ENCODE measurements at places on chromosomes 16 and 17. TPM values are rescaled to one million over a fixed set of nuclear protein-coding genes. Genes with fewer than 3 reads are reported as not detected.

The NPIPA2 gene
- 2.8 TPM for total RNA-seq

The ITGAX gene
- total RNA-seq: 1.6 TPM

- peak; percentile 89 for DNase-seq
Measured at GRCh38 chr17:27315322-27315721, 21.4 kb downstream of the WSB1 start.

DNA sequence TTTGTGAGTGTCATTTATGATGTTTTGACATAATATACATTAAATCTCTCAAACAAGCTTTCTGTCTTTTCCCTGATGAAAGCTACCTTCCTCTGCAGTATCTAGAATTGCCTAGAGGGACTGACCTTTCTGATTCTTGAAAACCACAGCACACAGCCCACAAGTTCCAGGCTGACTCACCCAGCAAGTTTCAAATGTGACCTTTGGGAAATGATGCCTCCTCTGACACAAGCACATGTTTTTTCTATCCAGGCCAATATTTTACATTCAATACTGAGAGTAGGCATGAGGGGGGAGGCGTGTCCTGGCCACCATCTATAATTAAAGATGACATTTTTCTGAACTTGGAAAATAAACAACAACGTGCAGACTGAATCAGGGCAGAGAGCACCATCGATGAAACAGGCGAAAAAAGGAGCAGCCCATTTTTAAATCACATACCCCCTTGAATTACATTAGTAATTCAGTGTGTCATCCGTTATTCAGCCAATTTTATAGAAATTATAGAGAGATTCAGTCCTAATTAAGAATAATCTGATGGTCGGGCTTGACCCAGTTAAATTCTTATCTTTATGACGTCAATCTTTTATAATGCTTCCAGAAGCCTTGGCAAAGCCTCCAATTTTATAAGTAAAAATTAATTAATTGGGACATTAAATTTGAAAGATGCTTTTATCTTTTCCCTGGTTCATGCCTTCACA is 292.6 kb upstream of the CDH11 start:
- no peak for DNase-seq

- DNase-seq: no peak
Measured at GRCh38 chr17:65022751-65023700, 33.5 kb downstream of the GNA13 start.
